Chondrocyte (in vitro differentiated cells): ENCODE measurements at places on chromosomes 12 and 14. TPM values are rescaled to one million over a fixed set of nuclear protein-coding genes. Genes with fewer than 3 reads are reported as not detected.

DNA sequence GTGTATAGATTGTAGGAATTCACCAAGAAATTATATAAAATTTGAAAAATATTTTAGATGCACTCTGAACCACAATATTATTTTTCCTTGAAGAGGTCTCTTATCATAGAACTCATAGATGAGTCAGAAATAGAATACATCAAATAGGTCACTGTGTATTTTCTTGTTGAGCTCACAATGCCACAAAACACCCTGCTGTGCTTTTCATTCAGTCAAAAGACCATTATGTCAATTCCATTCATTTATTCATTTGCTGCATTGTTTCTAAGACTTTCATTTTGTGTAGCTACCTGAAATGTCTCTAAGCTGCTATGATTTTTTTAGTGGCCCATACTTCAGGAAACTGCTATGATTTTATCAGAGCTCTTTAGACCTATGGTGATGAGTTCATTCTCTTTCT, 231.9 kb upstream of the AVPR1A start:
- no peak for DNase-seq

The TAPBPL gene
- total RNA-seq = 4.6 to 12.3 TPM (median 5.2 TPM) in 3 replicates

DNA sequence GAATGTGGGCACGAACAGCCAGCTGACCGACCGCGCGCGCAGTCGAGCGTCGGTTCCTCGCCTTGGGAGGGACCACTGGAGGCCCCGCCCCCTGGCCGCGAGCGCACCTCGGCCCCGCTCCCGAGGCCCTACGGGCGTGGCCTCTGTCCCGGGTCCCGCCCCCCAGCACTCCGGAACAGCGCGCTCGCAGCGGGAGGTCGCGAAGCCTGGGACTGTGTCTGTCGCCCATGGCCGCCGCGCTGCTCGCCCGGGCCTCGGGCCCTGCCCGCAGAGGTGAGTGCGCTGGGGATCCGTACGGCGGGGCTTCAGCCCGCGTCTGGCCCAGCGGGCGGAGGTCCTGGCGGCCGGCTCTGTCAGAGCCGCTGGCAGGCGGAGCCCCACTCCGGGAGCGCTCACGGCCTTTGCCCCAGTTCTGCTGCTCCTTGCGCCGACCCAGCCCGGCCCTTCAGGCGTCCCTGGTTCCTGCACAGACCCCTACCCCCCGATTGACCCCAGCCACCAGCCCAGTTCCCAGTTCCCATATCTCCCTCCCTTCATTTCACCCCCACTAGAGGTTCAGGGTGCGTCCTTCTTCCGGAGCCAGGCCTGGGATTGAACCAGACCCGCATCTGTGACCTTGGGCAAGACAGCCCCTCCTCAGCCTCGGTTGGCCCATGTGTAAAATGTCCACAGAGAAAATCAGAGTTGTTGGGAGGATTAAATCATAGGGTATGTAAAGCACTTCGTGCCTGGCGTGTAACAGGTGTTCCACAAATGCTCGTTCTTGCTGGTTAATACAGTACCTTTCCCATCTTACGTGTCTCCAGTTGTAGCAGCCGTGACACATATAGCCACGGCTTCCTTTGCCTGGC, at the start of gene ACADS:
Gene ACADS, plus strand, starts transcription at position 168 of the 851 bp plus-strand sequence. Its CDS starts 60 bp downstream, at position 228.
- no peak for DNase-seq

GRCh38 chr14:64733321-64733720, 29.1 kb downstream of the PLEKHG3 start:
- DNase-seq = peak; percentile 46

The MANSC4 gene
- total RNA-seq = not detected in 3 replicates

- no peak for DNase-seq
Measured at GRCh38 chr12:75754698-75755097, 243.3 kb upstream of the KRR1 start.

DNA sequence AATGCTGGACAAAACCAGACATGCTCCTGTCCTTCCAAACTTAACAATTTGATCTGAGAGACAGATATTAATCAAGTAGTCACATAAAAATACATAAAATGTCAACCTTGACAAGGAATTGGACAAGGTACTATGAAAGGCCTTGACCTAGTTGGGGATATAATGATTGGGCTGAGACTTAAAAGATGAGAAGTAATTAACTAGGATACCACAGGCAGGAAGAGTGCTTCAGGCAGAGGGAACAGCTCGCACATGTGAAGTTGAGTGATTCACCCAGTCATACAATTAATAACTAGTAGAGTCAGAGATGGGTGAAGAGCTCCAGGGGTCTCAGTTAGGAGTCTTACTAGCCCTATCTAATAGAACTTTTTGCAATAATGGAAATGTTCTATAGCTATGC, 259.5 kb downstream of the MSRB3 start:
- no peak for DNase-seq

The NEMF gene
- 49.8 to 72.9 TPM (median 57.4 TPM) in 3 replicates for total RNA-seq

DNA sequence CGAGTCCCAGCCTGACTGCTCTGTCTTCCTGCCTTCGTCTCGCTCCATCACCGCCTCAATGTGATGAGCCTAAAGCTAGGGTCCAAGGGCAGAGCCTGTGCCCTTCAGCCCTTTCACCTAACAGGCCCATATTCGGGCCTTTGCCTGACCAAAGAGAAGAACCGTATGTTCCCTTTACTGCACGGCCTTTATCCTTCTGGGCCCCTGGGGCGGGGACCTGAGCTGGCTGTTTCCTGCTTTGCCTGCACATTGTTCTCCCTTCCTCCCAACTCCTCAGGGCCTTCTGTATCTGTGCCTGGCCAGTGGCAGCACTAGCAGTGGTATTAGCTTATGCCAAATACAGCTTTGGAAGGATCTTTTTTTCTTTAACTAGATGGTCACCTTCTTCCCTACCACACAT, 8.5 kb upstream of the MYL6B start:
- peak; percentile 46 for DNase-seq

- no peak for DNase-seq
Measured at GRCh38 chr14:104966981-104967385, 11.2 kb downstream of the AHNAK2 start.

The CYP27B1 gene
- total RNA-seq = 2.1 to 3.2 TPM (median 2.3 TPM) in 3 replicates

- no peak for DNase-seq
Measured at GRCh38 chr12:15880721-15881120, 1.5 kb upstream of the STRAP start.

DNA sequence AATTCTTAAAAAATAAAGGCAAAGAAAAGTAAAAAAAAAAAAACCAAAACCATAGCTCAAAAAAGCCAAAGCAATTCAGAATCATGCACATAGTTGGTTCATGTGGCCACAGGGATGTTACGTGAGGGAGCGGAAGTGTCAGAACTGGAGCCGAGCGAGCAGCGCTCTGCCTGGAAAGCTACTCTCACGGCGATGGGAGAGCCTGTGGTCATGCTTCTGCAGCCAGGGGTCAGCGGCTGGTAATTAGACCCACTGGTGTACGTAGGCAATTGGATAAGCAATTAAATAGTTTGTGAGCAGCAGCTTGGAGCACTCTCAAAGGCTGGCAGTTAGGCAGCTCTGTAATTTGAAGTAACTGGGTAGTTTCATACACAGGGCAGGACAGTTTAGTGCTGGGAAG, 58.1 kb downstream of the TRHDE start:
- no peak for DNase-seq

DNA sequence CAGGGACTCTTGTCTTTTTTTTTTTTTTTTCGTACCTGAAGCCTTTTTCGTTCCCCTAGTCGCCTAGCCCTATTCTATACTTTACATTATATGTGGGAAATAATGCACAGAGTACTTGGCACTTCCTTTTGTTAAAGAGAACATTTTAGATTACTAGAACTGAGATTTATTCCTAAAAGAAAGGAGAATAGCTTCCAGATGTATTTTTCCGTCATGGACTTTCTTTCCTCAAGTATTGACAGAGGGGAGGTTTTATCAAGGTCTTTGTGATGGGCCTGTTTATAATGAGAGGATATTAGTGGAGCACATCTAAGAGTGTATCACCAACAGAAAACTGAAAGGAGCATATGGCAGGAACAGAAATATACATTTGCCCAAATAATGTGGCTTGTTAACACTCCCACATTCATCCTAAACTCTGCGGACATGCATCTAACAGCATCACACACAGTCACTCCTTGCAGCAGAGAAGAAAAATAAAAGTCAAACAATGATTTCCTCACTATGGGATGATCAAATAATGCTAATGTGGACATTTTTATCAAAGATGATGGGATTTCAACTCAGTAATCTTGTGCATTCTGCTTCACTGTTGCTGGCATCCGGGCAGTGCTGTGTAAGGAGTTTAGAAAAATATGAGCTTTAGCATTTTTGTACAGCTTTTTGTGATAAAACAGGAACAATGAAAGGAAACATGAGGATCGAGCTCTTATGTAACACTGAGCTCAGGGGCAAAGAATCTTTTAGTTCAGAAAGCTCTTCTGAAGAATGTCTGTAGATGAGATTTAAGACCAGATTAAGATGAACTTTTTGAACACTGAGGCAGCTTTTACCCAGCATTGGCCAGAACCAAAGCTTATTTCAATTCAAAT, 183.1 kb downstream of the EGLN3 start:
- no peak for DNase-seq

GRCh38 chr12:57342207-57342691, 88.6 kb downstream of the R3HDM2 start:
- no peak for DNase-seq
